ENCODE measurements at places on chromosomes 2 and 18.

DNA sequence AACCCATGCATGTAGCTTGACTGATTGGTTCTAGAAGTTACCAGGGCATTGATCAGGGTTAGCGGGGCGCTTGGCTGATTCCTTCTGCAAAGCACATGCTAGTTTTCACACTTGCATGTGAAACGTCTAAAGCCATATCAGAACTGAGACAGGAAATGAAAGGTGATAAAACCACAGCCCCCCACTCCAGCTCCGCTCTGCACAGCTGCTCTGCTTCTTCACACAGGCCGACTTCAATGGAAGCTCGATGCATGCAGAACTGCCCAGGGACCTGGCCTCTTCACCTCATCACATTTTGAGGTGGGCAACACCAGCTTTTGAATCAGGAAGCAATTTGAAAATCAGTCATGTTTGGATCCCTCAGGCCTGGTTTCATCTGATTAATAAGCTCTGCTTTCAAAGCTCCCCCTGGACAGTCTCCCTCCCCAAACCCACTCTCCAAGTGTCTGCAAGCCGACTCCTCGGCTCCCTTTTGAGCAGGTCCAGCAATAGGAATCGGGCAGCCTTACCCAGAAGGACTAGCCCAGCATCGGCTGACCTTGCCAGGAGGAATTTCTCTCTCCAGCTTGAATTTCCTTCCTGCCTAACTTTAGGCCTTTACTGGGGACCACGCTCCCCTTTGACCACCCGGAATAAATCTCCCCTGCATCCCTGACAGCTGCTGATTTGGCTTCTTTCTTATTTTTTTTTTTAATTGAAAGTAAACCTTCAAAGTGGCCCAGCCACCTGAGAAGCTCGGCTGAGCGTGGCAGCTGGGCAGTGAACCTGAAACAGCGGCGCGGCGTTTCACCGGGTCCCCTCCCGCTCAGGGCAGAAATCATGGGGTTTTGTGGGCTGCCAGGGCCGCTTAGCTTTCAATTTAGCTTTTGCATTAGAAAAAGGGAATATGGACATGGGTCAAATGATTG, 31.7 kb downstream of the HRH4 start:
- no peak for DNase-seq

GRCh38 chr2:33022989-33023727, 76.4 kb downstream of the LTBP1 start:
- peak; percentile 56 for DNase-seq

DNA sequence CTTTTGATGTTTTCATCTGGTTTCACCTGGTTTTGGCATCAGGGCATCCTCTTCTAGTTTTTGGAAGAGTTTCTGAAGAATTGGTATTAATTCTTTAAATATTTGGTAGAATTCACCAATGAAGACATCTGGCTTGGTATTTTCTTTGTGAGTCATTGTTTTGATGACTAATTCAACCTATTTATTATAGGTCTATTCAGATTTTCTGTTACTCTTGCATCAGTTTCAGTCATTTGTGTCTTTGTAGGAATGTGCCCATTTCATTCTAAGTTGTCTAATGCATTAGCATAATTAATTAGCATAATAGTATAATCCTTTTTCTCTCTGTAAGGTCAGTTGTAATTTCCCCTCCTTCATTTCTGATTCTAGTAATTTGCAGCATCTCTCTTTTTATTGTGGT, 8.0 kb downstream of the GNLY start:
- no peak for DNase-seq

- no peak for DNase-seq
These were observed 536 bp downstream of the PDE1A start for GRCh38 chr2:182426082-182426917.

- DNase-seq, result peak; percentile 11
These were observed 38.0 kb downstream of the CABYR start for GRCh38 chr18:24176727-24177416.

DNA sequence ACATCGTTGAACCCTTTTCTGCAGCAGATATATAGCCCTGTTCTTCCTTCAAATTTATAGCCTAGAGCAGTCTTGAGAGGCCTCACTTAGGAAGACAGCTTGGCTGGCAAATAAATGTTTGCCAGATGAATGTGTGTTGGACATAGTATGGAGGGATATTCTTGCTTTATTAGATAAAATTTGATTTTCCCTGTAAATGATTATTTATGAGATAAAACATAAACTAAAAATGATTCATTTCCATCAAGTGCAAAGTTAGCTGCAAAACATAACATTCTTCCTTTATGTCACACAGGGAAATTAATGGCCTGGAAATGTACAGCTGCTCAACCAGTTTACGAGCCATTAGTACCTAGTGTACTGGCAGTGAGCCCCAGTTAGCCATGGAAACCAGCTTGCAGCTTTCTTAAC, 82.5 kb downstream of the LIMS1 start:
- DNase-seq, result no peak

DNA sequence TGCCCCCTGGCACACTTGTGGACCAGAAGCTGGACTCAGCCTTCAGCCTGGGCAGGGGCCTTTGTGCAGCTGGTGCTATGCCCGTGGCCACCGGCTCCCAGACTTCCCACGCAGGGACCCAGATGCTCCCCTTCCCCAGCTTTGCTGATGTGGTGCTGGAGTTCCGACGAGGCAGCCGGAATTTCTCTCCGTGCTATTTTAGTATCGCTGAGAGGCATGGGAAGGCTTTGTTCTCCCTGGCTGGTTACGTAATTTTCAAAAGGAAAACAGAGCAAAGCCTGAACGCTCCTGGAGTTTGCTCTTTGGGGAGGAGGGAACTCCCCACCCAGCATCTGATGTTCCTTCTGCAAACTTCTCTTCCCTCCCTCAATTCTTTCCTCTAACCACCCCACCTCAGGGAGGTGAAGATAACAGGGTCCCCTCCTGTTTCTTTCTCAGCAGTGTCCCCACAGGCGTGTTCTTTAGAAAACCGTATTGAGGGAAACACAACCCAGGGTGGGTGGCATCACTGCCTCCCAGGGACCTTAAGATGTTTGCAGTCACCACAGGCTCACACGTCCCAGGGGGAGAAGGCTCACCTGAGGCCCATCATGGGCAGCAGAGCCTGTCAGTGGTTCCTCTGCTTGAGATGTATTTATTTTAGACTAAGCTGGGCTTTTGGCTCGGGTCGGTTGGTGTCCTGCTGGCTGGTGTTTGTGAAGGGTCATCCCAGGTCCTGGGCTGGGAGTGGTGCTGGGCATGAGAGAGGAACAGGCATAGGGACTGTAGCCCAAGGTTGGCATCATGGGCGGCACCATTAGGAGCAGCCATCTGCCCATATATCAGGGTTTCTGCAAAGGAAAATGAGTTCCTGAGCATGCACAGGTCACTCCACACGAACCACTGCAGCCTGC, 95.0 kb downstream of the MAPK4 start:
- no peak for DNase-seq

DNA sequence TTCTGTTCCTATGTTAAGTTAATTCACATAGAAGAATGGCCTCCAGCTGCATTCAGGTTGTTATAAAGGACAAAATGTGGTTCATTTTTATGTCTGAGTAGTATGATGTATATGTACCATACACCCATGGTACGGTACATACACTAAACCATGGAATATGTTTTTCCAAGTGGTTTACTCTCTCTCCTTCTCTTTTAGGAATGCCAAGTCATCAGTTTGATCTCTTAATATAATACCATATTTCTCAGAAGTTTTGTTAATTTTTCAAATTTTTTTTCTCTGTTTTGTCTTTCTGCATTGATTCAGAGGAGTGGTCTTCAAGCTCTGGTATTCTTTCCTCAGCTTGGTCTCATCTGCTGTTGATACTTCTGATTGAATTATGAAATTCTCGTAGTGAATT, 230.9 kb downstream of the DSEL start:
- DNase-seq, result no peak

GRCh38 chr2:111898703-111899514, 502 bp downstream of the MERTK start:
- DNase-seq, result no peak

- DNase-seq, result no peak
These were observed 46.6 kb upstream of the HPCAL1 start for GRCh38 chr2:10256031-10256514.

GRCh38 chr2:117979911-117980701, 33.8 kb downstream of the CCDC93 start:
- DNase-seq, result no peak

DNA sequence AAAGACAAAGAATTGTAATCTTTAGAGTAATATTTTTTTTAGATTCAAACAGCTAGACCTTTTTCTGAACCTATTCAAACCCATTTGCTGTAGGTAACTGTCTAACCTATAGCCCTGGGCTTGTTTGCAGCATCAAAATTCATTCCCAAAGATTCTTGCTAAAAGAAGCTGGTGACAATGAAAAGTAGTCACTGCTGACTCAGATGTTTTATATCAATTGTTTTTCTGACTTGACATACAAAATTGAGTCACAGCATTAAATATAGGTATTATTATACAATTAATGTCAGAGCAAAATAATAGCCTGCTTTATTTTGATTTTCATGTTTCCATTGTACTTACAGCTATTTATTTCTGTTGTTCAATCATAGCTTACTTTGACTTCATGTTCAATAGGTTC, 320.3 kb upstream of the NRP2 start:
- no peak for DNase-seq

DNA sequence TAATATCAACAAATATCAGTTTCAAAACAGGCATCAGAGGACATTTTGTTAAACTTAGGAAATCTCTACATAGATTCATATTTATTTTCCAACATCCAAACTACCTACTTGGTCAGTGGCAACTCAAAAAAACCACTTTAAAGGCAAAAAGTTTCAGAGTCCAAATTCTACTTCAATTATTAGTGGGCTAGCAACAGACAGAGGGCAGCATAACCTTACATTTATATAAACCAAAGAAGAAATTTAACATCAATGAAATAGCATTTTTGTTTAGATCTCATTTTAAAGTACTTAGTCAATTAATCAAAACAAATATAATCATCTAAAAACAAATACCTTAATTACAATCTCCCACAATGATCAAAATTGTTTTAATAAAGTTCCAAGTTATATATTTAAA, 33.3 kb downstream of the RTTN start:
- DNase-seq, result no peak

All from urothelium cell line (cell line).